ENCODE measurements at places on chromosomes 1 and 21.

- DNase-seq, result no peak
Observed at GRCh38 chr1:19164274-19165015, 45.6 kb downstream of the UBR4 start.

DNA sequence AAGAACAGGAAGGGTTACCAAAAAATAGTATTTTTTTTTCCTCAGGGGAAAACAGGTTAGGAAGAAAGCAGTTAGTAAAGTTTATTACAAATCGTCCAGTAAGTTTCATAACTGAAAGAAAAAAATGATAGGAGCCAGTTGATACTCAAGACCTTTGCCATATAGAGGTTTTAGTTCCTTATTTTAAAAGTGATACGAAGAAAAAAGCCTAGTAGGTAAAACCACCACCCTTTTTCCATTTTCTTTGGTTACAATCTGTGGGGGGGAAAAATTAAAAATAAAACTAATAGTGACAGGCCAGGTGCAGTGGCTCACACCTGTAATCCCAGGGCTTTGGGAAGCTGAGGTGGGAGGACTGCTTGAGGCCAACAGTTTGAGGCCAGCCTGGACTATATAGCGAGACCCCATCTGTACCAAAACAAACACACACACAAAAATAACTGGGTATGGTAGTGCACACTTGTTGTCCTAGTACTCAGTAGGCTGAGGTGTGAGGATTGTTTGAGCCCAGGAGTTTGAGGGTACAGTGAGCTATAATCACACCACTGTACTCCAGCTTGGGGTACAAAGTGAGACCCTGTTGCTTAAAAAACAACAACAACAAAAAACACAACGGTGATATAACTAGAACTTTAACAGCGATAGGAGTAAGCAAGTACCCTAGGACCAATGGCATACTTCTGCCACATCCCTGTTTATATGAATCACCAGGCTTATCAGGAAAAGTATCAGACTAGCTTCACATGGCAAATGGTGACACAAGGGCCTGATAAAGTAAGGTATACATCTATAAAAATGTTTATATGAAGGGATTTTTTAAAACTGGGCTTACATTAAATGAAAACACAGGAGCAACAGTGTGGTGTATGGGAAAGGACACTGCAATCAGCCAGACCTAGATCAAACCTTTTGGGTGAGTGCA, 5.4 kb downstream of the TMEM59 start:
- no peak for DNase-seq

GRCh38 chr1:202575918-202576653, 134.2 kb downstream of the SYT2 start:
- DNase-seq, result no peak

- no peak for DNase-seq
Observed at GRCh38 chr1:231653632-231654031, 27.0 kb downstream of the DISC1 start.

GRCh38 chr1:206868264-206868663, 2.8 kb downstream of the IL20 start:
- no peak for DNase-seq

DNA sequence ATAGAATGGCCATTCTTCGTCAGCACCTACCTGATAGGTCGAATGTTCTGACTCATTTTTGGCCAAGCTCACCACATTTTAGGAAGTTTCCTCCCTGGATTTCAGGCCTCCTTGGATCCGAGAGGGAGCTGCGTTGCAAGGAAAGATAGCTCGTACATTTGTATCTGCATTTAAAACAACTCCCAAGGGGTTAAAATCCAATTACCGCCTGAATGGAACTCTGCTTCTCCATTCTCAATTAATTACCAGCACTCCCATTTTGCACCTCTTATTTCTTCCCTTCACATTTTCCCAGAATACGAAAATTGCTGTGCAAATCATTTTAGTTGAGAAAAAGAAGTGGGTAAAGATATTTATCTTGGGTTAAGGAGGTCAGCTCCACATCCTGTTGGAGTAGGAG, 610.7 kb downstream of the NPHP4 start:
- DNase-seq, result no peak

- no peak for DNase-seq
Observed at GRCh38 chr1:178310685-178311105, 186.1 kb downstream of the CLEC20A start.

DNA sequence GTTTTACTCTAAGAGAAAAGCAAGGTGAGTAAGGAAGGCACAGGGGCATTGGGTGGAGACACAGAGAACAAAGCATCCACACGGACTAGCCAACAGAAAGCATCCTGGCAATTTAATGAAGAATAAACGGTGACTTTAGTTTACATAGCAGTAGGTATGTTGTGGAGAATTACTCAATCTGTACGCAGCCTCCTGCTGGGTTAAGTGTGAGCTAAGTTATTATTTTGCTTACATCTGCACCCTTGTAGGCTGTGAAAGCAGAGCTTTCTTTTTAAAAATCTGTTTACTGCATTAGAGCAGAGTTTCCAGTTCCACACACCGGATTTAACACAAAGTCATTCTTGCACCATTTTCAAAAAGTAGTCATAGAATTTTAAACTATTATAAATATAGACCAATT, 144.5 kb downstream of the AKT3 start:
- no peak for DNase-seq

DNA sequence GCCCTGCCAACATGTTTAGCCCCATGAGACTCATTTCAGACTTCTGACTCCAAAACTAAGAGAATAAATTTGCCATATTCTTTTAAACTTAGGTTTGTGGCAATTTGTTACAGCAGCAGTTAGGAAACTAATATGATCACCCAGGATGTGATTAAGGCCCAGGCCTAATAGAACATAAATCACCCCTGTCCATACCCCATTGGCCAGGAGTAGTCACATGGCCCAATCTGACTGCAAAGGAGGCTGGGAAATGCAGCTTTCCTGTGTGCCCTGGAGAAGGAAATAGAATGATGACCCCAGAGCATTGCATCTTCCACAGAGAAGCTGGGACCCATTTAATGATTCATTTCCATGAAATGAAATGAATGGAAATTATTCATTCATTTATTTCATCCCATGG, 100.4 kb upstream of the KLHDC7A start:
- DNase-seq, result no peak

DNA sequence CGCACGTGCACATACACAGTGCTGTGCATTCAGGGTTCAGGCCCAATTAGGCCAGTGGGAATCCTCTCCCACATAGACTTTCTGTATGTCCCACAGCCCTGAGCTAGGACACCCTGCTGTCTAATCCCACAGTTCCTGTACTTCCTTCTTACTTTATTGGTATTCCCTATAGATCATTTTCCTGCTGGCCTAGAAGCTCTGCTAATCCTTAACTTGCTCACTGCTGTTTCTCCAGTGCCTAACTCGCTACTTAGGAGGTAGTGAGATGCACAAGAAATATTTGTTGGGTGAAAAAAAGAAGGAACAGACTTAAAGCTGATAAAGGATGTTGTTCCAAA, 34.1 kb upstream of the FHAD1 start:
- DNase-seq, result no peak

- DNase-seq, result no peak
Observed at GRCh38 chr1:91948097-91948496, 1.1 kb upstream of the BRDT start.

DNA sequence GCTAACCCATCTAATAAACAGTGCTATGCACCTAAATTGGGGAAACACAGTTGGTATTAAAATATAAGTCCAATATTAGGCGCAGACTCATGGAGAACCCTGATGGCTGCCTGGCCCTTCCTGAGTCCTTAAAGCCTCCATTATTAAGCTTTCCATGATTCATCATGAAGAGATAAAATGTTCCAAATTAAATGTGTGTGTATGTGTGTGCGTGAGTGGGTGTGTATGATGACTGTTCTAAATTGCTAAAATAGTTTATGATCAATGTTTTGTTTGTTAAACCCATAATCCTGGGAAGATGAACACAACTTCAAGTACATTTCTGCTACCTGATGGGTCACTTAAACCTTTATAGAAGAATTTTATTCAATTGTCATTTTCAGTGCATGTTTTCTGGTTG, 6.3 kb upstream of the RBBP5 start:
- no peak for DNase-seq

Data from stimulated activated CD4-positive, alpha-beta T cell treated with anti-CD3 and anti-CD28 coated beads, Interleukin-4, amount 100 ng/mL, for 48 hours (primary cell).